ENCODE measurements at places on chromosomes 3 and 15. TPM values are rescaled to one million over a fixed set of nuclear protein-coding genes. Genes with fewer than 3 reads are reported as not detected.

DNA sequence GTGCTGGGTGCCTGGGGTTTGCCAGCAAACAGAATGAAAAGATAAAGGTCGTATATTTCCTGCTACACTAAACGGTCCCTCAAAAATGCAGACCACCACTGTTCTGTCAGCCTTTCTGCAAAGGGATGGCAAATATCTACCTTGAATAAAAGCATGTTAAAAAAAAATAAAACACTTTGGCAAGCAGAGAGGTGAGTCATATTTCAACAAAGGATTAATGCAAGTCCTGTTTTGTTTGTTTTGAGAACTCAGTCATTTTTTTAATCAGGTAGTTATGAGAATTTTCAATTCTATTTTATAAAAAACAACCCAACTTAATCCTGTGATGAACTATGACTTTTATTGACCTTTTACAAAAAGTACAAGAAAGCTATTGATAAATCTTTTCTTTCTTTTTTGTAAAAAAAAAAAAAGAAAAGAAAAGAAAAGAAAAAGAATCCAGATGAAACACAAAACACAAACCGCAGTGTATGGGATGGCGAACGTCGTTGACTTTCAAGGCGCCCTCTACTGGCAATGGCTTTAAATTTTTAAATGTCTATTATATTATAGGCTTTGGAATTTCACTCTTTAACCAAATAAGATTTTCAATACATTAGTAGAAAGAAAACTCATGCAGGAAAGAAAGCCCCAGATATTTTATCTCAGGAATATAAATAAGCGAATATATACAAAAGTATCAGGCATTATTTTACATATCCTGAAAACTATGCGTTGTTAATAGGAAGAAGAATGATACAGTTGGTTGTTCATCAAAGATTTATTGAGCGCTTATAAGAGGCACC lies 87.8 kb downstream of the NCEH1 start:
- DNase-seq: no peak

DNA sequence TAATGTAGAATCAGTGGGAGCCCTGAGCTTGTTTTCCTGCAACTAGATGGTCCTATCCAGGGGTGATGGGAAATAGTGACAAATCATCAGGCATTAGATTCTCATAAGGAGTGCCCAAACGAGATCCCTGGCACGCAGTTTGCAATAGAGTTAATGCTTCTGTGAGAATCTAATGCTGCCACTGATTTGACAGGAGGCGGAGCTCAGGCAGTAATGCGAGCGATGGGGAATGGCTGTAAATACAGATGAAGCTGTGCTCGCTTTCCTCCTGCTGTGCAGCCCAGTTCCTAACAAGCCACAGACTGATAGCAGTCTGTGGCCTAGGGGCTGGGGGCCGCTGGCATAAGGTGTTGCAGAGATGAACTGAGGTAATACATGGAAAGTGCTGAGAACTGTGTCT lies 28.3 kb upstream of the TMEM42 start:
- DNase-seq: no peak

- no peak for DNase-seq
Measured at GRCh38 chr3:170749185-170749584, 120.8 kb downstream of the RPL22L1 start.

DNA sequence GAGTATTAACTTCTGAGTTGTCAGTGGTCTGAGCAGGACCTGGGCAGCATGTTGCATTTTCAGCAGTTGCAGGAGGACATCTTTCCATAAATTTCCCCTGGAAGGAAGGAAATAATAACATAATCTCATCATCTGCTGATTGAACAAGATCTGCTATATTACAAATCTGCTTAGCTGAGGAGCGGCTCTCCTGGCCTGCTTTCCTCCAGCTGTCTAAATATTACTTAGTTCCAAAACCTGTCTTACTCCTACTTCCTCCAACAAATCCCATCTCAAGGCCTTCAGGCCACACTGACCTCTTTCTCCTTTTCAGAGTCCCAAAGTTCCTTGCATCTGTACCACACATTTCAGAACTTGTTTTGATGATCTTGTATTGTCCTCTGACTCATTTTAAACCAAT lies 364.4 kb upstream of the MCTP2 start:
- no peak for DNase-seq

GRCh38 chr15:81411969-81412633 lies 38.1 kb upstream of the TMC3 start:
- no peak for DNase-seq

GRCh38 chr3:122260206-122260605 lies 64.8 kb upstream of the CSTA start:
- DNase-seq: no peak

Gene AHSG
- not detected for total RNA-seq

DNA sequence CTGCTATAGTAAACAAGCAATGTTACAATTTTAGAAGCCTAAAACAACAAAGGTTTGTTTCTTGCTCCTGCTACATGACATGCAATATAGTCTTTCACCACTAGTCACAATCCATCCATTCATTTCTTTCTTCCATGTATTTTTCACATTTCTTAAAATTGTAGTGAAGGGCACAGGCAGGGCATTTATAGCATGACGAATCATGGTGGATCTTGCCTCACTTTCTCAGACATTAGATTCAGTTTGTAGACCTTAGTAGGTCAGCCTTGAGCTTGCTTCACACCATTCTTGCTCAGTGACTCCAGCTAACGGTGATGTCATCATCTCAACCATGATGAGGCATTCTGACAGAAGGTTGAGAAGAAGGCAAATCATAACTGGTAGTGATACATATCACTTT lies 546.8 kb downstream of the TBL1XR1 start:
- DNase-seq: no peak

DNA sequence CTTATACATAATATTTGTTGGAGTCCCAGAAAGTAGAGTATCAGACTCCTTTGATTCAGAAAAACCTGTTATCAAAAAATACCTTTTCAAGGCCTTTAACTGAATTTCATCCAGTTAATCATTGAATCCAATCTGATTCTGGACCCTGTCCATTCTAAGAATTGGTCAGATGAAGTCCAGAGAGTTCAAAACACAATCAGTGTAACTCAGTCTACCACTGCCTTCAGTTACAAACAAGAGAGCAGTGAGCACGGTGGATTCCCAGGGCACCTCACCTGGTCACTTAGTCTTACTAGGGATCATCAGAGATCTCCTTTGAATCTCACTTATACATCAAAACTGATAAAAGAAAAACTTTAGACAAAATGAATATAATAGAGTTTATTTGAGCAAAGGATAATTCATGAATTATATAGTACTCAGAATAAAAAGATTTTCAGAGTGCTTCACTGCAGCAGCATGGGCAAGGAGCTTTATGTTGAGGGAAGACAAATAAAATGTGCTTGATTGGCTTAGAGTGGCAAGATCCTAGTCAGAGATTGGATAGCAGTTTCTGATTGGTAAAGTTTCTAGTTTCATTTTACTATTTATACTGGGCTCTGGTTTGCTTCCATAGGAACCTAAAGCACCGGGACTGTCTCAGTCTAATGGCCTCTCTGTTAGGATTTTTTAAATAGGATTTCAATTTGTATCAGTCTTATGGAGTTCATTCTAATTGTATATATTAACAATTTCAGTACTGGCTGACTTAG lies 474.9 kb upstream of the GOLIM4 start:
- no peak for DNase-seq

Gene P2RY14
- total RNA-seq: 3.6 TPM

- no peak for DNase-seq
Measured at GRCh38 chr3:72446218-72447058, 401.8 kb downstream of the SHQ1 start.

DNA sequence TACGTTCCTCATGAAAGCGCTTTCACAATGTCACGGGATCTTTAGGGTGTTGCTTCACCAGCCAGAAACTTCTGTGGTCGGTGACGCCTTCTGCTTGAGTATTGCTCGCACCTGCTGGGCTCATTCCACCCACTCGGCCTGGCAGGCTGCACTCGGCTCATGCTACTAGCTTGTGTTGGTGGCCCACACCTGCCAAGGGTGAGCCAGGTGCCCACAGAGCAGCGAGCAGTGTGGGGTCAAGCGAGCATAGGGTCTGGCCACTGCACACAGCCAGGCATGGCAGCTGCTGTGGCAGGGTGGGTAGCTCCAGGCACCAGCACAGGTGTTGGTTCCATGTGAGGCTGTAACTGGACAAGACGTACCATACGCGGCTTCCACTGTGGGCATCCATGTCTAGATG lies 202.9 kb upstream of the CADM2 start:
- no peak for DNase-seq

- DNase-seq: no peak
Measured at GRCh38 chr3:159583662-159584061, 405.0 kb upstream of the IL12A start.

DNA sequence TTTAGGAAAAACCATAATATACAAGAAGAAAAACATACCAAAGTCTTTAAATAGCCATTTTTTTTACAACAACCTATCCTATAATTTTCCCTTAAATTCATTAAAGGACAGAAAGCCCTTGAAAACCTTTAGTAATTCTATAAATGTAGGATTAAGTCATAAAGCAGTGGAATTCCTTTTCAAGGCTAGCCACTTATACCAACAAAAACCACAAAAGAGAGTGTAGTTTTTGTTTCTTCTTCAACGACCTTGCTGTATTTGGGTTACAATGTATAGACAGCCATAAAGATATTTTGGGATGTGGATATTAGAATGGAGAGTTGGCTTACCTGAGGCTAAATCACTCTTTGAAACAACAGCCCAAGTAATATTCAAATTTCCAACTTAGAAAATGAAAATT lies 296.6 kb upstream of the CDIN1 start:
- no peak for DNase-seq

GRCh38 chr3:133404920-133405319 lies 5.1 kb downstream of the BFSP2 start:
- no peak for DNase-seq

GRCh38 chr3:134445095-134445494 lies 40.7 kb downstream of the ANAPC13 start:
- no peak for DNase-seq

DNA sequence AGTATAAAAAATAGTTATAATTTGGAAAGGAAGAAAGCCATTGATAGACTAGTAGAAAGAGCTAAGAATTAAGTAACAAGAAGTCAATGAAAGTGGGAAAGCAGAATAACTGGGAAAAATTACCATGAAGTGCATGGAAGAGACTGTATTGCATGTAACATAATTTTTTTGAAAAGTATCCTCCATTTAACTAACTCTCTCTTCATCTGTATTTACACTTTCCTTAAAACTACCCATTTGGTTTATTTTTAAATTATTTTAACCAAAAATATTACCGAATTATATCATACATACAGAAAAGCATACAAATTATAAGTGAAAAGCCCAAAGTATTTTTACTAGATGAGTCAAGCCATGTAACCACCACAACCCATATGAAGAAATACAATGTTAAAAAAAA lies 1009.9 kb upstream of the SEMA6D start:
- no peak for DNase-seq

Gene IQCF5
- total RNA-seq: not detected

DNA sequence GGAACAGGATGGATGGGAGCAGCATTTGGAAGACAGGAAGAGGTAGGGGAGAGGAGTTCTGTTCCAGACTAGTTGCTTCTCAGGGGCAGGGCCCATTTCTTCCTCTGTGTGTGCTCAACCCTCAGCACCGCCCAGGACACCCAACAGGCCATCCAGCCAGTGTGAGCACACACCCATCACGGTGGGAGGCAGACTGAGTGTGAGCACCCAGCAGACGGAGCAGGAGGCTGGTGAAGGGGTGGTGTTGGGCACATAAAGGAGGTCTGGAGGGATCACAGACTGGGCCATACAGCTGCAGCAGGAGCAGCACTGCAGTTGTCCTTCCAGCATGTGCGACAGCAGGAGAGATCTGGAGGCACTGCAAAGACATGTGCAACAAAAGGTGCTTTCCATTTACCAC lies 88.4 kb upstream of the PLXNA1 start:
- no peak for DNase-seq

DNA sequence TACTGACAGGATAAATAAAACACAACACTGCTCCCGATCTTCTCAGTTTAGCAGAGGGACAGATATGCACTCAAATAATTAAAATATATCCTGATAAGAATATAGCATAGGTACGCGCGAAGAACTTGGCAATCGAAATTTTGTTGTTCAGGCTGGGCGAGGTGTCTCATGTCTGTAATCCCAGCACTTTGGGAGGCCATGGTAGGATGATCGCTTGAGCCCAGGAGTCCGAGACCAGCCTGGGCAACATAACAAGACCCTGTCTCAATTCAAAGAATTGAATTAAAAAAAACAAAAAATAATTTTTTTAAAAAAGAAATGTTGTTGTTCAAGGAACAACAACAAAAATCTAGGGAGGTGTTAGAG lies 7.6 kb downstream of the B2M start:
- DNase-seq: no peak

Gene GAP43
- 0.38 TPM for total RNA-seq

DNA sequence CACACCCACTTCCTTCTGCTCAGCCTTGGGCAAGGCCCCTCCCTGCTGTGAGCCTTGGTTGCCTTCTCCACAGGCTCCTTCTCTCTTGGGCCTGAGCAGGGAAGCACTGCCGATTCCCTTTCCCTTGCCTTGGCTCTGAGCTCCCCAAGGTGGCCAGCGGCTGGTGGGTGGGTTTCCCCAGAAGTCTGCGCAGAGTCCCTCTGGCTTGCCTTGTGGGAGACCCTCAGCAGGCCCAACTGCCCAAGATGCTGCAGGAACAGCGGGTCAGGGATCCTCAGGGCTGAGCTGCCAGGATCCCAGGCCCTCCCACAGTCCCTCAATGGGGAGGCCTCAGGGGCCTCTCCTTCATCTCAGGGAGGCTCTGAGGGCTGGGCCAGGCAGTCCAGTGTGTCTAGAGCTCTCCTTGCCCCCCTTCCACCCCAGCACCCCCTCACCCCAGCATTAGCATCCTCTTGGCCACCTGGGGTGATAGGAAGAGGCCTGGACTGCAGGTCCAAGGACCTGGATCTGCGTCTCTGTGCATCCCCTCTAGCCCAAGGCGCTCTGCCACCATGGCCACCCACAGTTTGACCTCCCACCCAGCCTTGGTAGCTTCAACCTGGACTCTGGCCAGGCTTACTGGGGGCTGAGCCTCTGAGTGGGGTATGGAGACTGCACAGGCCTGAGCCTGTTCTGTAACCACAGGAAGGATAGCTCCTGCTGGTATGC lies 68.6 kb downstream of the EXOG start:
- no peak for DNase-seq

DNA sequence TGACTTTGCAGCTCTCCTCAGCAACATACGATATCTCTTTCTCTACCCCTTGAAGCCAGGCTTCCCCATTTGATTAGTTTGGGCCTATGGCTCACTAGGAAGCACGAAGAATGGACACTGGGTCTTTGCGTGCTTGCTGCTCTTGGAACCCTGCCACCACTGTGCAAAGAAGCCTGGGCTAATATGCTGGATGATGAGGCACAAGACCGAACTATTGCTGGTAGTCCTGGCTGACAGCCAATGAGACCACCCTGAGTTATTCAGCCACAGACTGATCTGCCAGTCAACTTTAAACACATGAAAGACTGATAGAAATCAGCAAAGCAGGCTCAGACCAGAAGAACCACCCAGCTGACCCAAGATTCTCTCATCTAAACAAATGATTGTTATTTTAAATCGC lies 250.3 kb downstream of the CBLB start:
- no peak for DNase-seq

Gene KCNAB1
- 3.0 TPM for total RNA-seq

Gene EPHB1
- 1.1 TPM for total RNA-seq

DNA sequence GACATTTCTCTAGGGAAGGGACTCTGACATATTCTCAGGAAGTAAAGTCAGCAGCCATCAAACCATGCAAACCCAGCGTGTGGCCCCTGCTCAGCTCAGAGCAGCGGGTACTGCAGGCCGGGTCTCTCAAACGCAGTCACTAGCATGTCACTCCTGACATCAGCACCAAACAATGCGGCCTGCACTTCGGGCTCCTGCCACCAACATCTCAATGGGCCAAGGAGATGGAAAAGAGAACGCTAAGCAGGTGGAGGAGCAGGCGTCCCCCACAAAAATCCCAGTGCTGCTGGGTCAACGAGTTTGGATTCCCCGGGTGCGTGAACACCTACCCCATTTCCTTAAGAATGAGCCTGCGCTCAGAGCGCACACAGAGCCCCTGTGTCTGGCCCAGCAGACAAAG lies 9.9 kb upstream of the SPTBN5 start:
- DNase-seq: no peak
